Fibroblast of upper back skin (primary cell): ENCODE measurements at places on chromosomes 1 and 21.

GRCh38 chr1:202076050-202076511 is 46.6 kb upstream of the GPR37L1 start:
- DNase-seq, result no peak

DNA sequence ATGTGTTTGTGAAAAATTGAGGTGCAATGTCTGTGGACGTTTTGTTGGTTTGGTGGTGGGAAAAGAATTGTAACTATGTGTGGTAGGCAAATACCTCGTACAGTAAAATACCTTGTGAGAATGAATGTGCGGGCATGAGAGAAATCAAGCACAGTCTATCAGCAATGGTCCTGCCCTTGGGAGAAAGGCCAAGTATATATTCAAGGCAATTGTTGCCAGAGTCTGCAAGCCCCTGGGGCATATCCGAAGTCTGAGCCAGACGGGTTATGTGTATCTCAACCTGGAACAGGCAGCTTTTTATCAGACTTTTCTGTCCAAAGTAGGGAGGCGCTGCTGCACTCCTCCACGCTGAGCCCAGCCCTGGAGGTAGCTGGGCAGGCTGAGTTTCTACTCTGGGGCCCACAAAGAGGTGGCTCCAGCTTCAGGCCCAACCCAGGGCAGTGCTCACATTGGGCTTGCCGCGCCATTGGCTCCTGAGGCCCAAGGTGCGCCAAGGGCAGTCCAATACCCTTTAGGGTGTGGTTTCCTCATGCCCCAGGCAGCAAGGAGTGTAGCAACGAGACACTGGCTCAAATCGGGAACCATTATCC is 9.4 kb upstream of the GNL2 start:
- DNase-seq, result no peak

- no peak for DNase-seq
Observed at GRCh38 chr1:213221209-213221608, 170.2 kb downstream of the RPS6KC1 start.

DNA sequence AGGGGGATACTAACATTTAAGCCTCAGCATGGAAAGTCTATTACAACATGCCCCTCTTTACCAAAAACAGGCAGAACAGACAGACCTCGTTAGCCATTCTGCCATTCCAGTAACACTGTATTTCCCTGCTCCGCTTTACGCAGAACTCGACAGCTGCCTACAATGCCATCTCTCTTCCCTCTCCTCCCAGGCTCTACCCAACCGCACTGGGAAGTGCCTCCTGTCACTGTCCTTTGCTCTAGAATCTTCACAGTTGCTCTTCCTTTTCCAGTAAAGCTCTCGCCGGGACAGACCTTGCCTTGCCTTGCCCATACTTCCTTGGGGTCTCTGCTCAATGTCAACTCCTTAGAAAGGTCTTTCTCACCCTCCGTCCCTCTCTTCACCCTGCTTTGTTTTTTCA is 22.8 kb downstream of the COA6 start:
- no peak for DNase-seq

- DNase-seq, result peak; percentile 19
Observed at GRCh38 chr1:118023199-118023598, 93.7 kb downstream of the WDR3 start.

DNA sequence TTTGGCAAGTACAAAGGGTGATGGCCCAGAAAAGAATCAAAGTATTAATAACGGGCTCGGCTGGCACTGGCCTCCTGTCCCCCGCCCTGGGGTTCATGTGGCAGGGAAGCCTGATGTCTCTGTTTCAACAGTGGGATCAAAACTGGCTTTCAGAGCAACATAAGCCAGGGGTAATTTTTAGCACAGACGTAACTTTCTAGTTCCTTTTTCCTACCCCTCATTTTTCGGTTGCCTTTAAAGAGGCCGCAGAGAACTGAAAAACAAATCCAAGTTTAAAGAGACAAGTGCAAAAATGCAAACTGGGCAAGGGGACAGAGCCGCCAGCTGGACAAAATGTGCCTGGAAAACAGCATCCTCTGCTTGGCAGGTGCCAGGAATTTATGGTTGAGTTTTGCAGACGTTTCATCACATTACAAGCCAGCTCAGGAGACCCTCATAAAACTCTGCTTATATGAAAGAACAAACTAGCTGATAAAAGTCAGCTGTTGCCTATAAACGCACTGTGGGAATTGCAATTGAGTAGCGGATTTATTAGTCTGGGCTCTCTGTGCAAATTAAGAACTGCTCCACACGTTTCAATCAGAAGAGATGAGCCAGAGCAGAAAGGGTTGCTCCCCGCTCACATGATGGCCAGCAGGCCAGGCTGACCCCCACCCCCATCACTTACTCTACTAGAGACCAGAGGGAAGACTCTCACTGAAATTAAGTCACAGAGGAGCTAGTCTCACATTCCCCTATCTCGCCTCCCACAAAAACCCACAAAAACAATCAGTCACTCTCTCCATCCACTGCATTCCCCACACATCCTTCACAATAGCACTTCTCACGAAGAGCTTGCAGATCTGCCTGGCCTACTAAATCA is 15.8 kb upstream of the CDCA8 start:
- DNase-seq, result no peak

GRCh38 chr21:34156957-34157356 is 83.6 kb downstream of the MRPS6 start:
- no peak for DNase-seq

DNA sequence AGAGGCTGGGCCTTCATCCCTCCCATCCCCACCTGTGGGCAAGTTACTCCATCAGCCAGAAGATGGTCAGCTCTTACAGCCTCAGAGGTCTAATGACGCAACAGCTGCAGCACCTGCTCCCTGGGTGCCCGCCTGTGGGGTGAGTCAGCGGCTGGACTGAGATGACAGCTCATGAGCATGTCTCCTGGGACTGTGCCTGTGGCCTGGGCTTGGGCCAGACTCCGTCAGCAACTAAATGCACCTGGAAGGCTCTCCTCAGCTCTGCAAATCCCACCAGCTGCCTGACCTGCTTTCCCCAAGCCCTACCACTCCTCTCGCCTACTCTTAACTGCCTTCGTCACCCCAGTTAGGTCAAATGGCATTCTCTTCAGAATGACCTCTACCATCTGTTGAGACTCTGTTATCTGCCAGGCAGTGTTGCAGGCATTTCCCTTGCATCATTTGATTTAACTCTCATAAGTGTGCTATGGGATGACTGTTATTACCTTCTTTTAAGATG is 47.7 kb downstream of the ETS2 start:
- DNase-seq, result peak; percentile 90

- DNase-seq, result no peak
Observed at GRCh38 chr1:42832641-42833240, 13.7 kb upstream of the ZNF691 start.

GRCh38 chr1:218656301-218657037 is 311.3 kb downstream of the TGFB2 start:
- peak; percentile 43 for DNase-seq

- no peak for DNase-seq
Observed at GRCh38 chr1:167369175-167369574, 148.5 kb downstream of the POU2F1 start.

DNA sequence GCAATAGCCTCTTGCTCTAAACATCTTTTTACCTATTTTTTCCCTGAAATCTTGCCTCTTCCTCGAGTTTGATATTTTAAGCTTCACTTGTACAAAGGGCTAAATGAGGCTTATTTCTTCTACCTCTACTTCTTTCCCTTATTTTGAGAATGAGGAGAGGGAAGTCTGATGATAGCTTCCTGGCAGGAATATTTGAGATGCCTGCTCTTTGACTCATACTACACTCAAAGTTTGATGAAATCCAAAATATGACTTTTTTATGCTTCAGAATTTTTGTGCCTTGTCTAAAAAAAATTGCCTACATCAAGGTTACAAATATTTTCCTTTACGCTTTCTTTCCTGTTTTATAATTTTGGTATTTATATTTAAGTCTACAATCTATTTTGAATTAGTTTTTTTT is 624.4 kb upstream of the PLXNA2 start:
- DNase-seq, result peak; percentile 65

DNA sequence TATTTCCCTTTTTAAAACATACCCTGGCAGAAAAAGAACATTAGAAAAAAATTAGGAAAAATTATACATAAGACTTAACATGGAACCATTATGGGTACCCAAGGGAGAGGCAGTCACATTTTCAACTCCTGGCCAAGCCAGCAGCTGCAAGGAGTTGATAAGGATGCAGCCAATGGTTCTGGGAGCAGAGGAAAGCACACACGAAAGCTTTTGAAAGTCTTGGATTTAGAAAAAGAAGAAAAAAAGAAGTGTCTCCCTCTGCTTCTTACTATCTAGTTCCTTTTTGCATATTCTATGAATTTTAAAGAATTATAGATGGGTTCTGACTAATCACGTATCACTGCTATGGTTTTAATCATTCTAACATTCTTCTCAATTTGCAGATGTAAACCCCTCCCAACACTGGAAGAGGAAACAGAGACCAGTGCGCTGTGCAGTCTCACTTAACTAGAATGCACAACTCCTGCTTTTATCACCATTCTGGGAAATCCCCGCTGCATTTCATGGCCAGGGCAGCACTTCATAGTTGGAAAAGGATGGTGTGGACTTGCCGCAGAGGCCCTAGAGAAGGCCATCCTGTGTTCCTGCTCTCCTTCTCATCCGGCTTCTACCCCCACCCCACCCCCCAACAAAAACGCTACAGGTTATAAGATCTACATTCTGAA is 2.7 kb upstream of the CD58 start:
- DNase-seq, result peak; percentile 42

GRCh38 chr21:44613386-44614155 is 1.7 kb downstream of the KRTAP10-8 start:
- DNase-seq, result no peak

DNA sequence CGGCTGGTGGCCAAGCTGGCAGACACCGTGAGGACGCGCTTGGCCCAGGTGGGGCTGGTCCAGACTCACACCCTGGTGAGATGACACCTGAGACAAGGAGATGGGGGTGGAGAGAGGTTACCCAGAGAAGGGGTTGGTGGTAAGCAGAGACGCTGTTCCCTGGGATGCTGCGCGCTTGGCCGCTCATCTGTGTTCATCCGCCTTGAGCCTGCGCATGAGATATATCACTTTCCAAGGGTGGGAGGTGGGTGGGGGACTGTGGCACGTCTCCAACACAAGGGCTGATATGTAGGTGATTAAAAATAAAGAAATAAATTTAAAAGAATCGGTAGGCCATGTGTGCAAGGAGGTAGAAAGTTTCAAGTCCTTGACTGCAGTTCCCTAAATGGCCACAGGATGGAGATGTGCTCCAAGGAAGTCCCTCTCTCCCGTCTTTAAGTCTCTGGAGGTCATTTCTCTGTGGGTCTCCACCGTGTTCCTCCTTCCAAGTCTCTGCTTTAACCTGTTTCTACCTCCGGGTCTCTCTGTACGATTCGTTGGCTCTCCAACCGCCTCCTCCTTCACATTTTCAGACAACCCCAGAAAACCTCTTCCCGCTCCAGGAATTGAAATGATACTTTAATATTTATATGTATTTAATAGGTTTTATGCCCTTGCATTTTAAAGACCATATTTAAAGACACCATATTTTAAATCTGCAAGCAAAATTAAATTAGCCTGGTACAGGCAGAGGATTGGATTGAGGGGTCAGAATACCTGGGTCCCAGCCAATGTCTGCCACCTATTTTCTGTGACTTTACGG is 4.5 kb downstream of the TTC24 start:
- peak; percentile 79 for DNase-seq

GRCh38 chr1:151984313-151984956 is 9.2 kb downstream of the S100A10 start:
- DNase-seq, result peak; percentile 64

DNA sequence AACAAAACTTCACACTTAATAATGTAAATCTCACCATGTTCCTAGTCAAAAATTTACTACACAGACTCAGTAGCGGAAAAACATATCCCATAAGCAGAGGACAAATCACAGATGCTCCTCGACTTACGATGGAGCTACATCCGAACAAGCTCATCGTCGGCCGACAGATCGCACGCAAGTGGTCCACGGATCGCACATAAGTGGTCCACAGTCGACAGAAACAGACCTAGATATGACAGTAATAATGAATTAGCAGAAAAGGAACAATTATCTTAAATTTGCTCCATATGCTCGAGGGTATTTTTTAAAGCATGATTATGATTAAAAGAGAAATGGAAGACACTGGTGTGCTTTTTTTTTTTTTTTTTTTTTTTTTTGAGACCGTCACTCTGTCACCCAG is 36.3 kb downstream of the WDR4 start:
- no peak for DNase-seq

- peak; percentile 21 for DNase-seq
Observed at GRCh38 chr1:210332719-210333398, 4.2 kb downstream of the HHAT start.

DNA sequence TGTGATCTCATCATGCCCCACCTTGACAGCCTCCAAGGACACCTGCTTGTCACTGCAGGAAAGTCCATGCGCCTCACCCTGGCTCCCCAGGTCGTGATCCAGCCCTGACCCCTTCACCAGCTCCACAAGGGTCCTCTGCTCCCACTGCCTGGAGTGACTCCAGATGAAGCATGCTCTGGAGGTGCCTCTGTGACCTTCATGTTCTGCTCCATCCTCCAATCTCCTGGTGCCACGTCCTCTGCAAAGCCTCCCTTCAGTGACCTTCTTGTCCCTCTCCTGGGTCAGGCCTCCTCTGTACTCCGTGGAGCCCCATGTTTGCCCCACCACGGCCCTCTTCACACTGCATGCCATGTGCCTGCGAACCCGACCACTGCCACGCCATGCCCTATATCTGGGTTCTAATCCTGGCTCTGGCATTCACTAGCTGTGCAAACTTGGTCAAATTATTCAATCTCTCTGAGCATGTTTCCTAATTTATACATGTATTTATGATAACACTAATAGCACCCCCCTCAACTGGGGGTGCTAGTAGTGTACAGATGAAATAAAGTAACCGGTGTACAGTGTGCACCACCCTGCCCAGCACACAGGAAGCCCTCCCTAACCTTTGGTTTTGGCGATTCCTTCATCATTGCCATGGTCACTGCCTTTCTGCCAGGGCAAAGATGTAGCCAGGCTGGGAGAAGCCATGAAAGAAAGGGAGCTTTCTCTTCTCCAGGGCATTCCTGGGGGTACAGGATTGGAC is 77.4 kb downstream of the STUM start:
- no peak for DNase-seq

- no peak for DNase-seq
Observed at GRCh38 chr1:17762313-17762712, 7.2 kb downstream of the ACTL8 start.

DNA sequence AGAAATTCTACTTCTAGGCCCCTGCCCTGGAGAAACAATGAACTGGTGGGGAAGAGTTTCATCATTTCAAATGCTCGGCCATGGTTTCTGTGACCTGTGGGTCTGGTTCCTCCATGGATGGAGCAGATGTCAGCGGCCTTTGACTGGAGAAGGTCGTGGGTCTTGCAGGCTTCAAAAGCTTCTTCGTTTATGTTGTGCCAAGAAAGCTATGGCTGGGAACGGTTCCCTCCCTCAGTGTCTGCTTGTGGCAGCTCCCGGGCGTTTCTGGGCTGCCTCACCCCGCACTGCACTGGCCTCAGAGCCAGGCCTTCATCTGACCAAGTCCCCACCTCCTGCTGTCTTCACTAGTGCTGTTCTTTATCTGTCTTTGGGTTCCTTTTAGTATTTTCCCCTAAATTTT is 46.4 kb upstream of the POFUT2 start:
- DNase-seq, result no peak

DNA sequence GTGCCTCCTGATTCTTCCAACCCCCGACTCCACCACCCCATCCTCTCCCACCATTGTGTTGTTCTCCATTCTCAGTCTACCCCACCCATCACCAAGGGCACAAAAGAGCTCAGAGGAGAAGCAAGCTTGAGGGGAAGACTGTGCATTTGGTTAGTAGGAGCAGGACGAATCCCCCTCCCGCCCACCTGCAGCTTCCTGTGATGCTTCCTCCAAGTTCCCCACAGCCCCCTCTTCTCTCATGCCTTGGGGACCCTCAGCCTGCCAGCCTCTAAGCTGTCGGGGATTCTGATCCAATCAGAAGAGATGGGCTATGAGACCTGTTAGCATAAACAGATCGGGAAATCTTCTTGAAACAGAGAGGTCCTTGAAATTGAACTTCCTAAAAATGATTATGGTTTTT is 22.2 kb upstream of the CAPZB start:
- DNase-seq, result no peak
